ENCODE measurements at places on chromosomes 5 and 9.

DNA sequence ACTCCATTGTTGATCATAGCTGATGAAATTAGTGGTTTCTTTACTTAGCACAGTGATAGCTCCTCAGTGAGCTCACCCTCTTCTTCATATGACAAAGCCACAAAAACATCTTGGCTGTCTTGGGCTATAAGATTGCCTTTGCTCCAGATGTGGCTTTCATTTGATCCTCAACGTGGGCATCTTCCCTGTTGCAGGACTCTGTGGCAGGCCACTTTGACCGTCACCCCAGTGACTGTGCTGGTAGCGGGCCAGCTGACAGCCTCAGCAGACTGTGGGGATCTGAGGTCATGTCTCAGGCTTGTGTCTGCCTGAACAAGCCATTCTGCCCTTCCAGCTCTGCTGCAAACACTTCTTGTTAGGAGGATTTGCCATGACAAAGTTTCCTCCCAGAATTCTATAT, 422.2 kb downstream of the NR2F1-AS1 start:
- no peak for DNase-seq

- DNase-seq = no peak
Observed at GRCh38 chr5:110844251-110844650, 105.4 kb downstream of the SLC25A46 start.

GRCh38 chr9:18721995-18722310, 248.0 kb downstream of the ADAMTSL1 start:
- no peak for DNase-seq

DNA sequence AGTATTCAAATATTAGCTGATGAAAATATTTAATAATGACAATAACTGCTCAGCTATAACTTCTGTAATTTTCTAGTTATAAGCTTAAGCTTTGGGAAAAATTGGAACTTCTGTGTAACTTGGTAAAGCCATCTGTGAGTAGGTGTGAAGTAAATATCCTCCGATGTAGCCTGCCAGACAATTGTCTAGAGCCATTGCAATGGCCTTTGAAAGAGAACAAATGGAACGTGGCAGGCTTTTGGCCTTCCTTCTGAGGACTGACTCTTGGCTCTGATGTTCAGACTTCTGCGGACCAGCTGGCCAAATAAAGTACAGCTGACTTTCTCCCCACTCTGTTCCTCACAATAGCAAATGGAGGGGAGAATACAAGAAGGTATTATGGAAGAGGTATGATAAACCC, 203.4 kb upstream of the NMUR2 start:
- DNase-seq = no peak

DNA sequence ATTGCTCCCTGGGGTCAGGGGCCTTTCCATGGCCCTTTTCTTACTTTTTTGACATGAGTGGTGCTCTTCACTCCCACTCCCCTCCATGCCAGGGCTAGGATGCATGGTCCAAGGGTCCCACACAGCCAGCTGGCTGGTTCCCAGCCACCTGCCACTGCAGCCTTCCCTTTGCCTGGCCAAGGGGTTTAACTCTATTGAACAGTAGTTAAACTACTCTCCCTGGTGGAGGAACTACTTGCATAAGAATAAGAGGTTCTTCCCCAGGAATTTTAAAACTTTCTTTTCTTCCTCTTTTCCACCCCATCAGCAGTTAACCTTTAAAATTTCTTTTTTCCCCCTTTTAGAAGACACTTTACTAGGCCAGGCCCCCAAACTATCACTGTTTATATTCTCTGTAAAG, 1532.8 kb upstream of the ACO1 start:
- no peak for DNase-seq

- peak; percentile 39 for DNase-seq
Observed at GRCh38 chr5:115838885-115839518, 2.4 kb downstream of the ATG12 start.

- DNase-seq = no peak
Observed at GRCh38 chr9:126698756-126699155, 85.0 kb downstream of the LMX1B start.
